GM06990 (cell line): ENCODE measurements at places on chromosomes 16 and 17.

GRCh38 chr16:49472598-49472997 is 99.0 kb downstream of the C16orf78 start:
- DNase-seq, result no peak

DNA sequence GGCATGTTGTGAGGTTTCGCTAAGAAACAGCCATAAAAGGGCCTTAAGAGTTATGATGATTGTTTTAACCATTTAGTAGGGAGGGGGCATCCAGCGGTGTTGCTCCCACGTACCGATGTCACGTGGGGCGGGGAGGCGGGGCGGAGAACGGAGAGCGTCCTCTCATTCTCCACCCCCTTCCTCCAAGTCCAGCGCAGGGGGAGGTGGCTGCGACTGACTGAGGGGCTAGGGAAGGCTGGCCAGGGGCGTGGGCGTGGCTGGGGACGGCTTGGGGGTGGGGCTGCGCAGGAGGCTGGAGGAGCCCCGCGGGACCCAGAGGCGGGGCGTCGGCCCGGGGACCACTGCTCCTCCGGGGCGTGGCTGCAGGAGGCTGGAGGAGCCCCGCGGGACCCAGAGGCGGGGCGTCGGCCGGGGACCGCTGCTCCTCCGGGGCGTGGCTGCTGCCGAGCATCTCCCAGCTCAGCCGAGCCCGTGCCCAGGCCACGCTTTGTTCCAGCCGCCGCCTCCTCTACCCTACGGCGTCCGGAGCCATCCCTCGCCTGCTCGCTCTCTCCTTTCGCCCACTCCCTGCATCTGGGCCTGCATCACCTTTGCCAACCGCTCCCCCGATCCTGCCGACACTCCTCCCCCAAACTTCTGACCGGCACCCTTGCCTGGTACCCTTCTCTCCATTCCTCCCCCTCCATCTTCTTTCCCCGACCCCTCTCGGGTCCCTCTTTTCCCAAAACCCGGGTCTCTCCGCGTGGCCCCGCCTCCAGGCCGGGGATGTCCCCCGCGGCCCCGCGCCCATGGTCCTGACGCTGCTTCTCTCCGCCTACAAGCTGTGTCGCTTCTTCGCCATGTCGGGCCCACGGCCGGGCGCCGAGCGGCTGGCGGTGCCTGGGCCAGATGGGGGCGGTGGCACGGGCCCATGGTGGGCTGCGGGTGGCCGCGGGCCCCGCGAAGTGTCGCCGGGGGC is at the start of gene SARM1:
Gene SARM1, plus strand, starts transcription at position 450 of the 958 bp plus-strand sequence. Its CDS starts 339 bp downstream, at position 789.
- DNase-seq, result peak; percentile 91

GRCh38 chr16:80377096-80377956 is 163.5 kb upstream of the DYNLRB2 start:
- DNase-seq, result no peak

GRCh38 chr16:88807626-88808453 is 3.9 kb downstream of the APRT start:
- no peak for DNase-seq

GRCh38 chr17:48615047-48615962 is at the start of gene HOXB8:
HOXB8 (minus strand) TSS chr17:48615292; CDS start chr17:48614704, 588 bp downstream.
- no peak for DNase-seq

- DNase-seq, result no peak
These were observed 97.9 kb upstream of the IRX6 start for GRCh38 chr16:55225972-55226542.

DNA sequence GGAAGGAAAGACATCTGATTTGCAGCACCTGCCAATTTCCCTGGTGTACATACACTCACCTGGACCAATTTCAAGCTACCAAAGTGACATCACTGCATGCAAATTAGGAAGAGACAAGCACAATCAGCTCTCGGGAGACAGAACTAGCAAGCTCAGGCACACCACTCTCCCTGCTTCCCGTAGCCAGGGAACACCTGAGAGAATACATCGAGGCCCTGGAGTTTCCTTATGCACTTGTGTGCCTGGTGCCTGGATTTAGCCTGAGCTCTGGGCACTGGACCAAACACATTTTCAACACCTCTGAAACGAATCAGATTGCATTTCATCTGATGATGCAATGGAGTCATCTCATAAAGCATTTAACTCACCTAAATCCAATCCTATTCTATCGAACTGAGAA is 110.5 kb downstream of the HS3ST2 start:
- no peak for DNase-seq

DNA sequence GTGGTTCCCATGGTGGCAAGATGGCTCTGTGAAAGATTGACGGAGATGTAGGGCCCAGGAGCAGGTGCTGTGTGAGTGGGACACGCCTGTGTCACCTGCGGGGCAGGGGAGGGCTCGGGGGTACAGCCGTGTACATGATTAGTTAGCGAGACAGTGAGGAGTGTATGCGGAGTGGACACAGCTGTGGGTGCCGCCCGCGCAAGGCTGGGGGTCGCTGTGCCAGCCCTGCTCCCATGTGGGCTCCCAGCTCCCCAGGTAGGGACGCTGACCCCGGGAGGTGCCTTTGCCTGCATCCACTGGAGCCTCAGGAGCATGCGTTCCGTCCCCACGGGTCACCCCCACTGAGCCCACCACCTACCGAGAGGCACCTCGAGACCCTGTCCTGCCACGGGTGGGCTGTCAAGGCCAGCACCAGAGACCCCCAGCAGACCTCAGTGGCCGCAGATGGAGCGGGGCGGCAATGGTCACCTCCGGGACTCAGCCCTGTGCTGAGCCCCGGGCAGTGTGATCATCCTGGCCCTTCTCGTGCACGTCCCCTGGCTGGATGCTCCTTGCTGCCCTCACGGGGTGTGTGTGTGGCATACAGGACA is 7.4 kb downstream of the CAPN15 start:
- no peak for DNase-seq

- no peak for DNase-seq
These were observed 41.2 kb downstream of the REXO5 start for GRCh38 chr16:20847550-20847949.

GRCh38 chr17:40038882-40039513 is 15.2 kb downstream of the MED24 start:
- no peak for DNase-seq
